ENCODE measurements at places on chromosomes 6 and 20. TPM values are rescaled to one million over a fixed set of nuclear protein-coding genes. Genes with fewer than 3 reads are reported as not detected.

PMEPA1 gene
- 1.3 TPM for total RNA-seq

PKHD1 gene
- total RNA-seq, result not detected

ZSCAN31 gene
- 7.8 TPM for total RNA-seq

HIVEP1 gene
- 11.2 TPM for total RNA-seq

E2F1 gene
- 1.5 TPM for total RNA-seq

LBP gene
- total RNA-seq, result 1.6 TPM
